ENCODE measurements at places on chromosomes 6 and 20.

- DNase-seq, result no peak
Measured at GRCh38 chr6:95127261-95127660, 450.1 kb upstream of the MANEA start.

- no peak for DNase-seq
Measured at GRCh38 chr20:15930311-15931305, 642.6 kb downstream of the KIF16B start.

- no peak for DNase-seq
Measured at GRCh38 chr6:29933955-29934354, 8.4 kb upstream of the HLA-A start.

GRCh38 chr6:45789238-45789637 lies 226.4 kb downstream of the CLIC5 start:
- no peak for DNase-seq

DNA sequence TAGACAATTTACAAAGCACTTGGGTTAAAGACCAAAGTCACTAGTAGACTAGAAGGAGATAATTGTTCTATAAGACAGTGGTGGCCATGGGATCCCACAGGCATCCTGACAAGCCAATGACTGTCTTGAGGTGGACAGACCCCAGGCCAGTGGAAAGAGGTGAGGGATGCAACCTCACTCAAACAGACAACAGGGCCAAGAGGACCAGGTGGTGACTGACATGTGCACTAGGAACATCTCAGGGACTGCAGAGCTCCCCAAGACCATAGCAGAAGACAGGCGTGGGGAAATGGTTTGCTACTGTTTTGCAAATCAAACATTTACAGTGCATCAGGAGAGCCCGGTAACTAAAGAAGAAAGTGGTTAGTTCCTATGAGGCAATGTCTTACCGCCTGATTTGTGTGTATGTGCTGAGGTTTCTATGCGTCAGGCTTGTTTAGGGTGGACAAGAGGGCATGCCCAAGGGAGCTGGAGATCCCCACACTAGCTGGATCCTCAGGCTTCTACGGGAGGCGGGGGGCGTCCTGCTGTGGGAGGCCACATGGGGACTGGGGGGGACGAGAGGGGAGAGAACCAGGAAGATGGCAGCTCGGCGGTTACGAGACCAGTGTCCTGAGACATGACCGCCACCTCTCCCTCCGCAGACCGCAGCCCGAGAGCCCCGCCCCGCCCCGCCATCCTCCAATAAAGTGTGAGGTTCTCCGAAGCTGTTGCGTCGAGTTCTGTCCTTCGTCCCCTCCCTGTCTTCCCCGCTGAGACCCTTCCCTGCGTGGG lies 623 bp upstream of the MRPS26 start:
- DNase-seq, result no peak

DNA sequence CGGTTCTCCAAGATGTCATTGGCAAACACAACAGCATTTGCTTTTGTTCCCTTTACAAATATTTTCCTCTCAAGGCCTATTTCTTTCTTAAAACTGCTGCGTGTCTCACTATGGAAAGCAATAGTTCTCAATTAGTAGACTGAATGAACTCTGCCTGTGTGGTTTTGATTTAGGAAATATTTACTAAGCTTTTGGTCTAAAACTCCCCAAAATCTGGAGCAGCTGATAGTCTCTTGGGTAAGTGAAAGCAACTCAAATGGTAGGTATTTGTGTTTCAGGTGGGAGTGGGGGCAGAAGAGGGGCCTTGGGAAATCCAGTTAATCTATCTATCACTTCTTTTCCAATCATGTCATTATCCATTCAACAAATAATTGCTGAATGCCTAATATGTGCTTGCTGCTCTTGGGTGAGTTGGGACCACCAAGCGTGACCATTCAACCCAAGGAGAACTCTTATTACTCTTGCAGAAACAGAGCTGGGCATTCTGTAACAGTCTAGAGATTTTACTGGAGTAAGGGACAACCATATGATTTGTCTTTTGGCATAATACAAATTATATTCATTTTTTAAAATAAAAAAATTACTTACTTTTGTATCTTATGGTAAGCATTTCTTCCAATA lies 33.2 kb upstream of the ADTRP start:
- DNase-seq, result no peak

- DNase-seq, result no peak
Measured at GRCh38 chr20:13105864-13106457, 97.2 kb downstream of the SPTLC3 start.

DNA sequence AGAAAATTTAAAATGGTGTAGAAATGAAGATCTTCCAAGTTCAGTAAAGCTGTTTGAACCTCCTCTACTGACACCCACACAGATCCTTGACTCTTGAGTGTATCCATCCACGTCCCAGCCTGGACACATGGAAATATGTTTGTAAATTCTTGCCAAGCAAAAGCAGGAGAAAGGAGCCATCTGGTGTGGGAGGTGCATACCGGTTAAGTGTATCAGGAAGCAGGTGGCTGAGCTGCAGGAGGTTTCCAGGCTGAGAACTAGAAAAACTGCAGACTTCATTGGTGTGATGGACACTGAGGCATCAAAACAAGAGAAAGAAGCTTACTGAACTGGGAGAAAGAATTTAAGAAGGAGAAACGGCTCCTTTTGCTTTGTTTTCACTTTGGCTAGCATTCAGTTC lies 229.9 kb upstream of the GRIK2 start:
- no peak for DNase-seq

DNA sequence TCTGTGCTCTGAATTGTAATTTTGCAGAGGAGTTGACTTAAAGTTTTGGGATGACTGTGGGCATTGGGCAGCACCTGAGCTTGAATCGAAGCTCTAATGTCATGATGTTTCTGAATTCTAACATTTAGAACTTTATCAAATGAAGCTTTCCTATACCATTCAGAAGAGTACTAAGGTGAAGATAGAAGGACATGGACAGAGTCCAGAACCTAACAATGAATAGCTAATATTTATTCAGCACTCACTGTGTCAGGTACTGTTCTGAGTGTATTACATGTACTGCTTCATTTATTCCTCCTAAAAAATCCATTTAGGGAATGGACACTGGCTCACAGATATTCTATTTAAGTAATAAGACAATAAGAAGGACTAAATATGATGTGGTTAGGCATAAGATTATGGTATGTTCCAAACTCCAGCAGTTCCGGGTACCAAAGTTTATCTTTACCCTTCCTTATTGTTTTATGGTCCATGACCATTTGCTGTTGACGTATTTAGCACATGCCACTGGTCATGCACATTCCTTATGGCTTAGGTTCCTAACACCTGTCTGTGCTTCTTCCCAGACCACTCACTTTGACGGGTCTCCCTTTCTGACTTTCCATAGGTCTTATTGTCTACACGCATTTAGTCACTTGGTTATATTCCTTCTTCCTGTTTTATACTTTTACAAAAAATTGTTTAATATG lies 20.3 kb downstream of the BCKDHB start:
- DNase-seq, result no peak

DNA sequence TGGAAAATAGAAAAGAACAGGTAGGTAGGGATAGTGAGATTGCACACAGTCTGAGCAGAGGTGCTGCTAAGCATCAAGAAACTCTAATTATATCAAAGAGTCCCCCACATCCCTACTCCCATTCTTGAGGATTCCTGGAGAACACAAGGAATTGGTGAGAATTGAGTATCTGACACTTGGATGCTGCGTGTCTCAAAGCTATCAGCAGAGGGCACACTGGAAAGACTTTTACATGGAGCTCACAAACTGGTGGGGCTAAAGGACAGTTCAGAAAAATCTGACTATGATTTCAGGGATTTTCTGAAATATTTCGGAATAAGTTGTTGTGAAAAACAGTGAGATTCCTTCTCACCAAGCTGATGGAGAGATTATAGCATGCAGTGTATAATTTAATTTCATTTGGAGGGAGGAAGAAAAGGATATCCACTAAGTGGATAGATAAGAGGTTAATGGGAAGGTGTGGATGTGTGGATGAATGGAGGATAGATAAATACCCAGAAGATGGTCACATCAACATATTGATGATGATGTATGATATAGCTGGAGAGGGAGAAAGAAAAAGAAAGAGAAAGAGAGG lies 215.4 kb upstream of the DEFB112 start:
- no peak for DNase-seq

GRCh38 chr6:162697872-162698403 lies 29.6 kb downstream of the PRKN start:
- DNase-seq, result no peak

DNA sequence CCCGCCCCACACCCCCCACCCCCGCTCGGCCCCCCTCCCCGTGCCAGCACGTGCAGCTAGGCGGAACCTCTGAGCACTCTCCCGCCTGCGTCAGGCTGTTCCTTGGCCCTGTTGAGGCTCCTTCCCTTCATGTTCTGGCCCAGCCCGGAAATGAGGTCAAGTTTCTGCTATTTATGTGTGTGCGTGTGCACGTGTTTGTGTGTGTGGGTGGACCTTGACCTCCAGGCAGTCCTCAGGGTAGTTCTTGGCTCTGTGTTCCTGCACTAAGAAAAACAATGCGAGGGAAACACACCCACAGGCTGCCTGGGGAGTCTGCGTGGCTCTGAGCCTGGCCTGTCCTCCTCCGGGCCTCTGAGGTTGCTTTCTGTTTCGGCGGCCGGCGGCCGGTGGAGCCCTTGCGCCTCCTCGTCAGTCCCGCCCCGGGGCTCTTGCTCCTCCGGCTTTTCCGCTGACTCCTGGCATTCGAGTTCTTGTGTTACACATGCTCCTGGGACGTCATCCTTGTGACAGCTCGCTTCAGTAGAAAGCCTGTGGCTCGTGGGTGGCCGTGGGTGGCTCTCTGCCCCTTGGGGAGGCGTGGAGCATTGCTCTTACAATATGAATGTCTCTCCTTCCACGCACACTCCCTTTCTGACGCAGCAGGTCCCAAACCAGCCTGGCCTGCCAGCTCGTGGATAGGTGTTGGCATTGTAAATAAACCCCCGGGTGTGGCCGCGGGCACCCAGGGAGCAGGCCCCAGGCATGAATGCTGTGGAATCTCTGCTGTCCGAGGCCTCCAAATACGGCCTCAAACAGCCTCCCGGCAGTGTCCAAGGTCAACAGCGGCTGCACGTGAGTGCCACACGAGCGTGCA lies 10.0 kb downstream of the SLCO4A1 start:
- peak; percentile 64 for DNase-seq

DNA sequence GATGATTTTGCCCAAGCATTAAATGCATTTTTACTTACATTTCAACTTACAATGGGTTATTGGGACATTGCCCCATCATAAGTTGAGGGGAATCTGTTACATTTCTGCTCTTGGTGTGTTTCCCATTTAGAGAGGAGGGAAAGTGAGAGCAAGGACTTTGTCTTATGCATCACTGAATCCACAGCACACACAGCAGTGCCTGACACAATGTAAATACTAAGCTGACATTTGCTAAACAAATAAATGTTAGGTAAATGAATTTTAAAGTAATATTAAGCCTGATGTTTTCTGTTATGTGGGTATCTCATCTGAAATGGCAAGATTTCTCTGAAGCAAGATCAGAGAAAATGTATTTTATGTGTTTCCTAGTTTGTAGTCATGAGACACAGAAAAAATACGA lies 143.6 kb upstream of the STXBP5 start:
- no peak for DNase-seq

DNA sequence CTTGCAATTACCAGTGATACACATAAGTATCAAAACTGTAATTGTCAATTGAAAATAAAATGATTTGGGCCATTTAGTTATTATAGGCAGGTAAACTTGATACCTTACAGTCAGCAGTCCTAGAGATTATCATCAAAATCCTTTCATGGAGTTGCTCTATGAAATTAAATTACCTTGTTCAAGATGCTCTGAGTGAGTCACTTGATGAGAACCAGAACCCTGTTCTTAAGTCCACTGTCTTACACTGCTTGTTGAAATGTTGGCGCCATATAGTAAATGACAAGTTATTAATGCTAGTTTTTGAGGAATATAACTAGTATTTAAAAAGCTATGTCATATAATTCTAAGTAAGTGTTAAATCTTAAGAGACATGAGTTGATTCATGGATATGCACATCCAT lies 37.2 kb upstream of the BAG2 start:
- no peak for DNase-seq

DNA sequence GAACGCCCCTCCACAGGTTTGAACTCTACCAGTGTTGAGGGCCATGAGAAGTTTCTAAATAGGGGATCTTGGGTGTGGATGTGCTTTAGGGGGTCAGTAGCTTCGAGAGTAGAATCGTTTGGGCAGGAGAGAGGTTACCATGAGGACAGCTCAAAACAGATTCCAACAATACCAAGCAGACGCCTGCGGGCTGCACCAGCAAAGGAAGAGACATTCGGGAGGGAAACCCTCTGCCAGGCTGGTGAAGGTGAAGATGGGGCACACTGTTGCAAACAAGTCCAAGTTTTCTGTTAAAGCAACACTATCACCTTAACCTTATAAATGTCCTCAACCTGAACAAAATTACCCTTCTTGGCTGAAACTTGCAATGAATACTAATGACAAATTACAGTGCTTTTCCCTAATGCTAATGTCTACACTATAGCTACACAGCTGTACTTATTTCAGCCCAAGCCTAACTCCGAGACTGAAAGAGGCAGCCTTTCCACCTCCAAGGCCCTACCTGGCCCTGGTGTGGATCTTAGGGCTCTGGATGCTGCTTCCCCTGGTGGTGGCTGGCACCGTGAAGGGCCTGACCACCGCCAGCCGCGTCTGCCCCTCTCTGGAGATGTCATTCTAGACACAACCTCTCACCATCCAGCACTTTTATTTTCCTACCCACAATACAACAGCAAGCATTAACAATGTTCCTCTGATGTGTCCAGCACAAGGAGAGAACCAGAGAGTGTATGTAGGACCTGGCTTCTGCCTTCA lies 80.1 kb downstream of the DLL1 start:
- DNase-seq, result peak; percentile 39

DNA sequence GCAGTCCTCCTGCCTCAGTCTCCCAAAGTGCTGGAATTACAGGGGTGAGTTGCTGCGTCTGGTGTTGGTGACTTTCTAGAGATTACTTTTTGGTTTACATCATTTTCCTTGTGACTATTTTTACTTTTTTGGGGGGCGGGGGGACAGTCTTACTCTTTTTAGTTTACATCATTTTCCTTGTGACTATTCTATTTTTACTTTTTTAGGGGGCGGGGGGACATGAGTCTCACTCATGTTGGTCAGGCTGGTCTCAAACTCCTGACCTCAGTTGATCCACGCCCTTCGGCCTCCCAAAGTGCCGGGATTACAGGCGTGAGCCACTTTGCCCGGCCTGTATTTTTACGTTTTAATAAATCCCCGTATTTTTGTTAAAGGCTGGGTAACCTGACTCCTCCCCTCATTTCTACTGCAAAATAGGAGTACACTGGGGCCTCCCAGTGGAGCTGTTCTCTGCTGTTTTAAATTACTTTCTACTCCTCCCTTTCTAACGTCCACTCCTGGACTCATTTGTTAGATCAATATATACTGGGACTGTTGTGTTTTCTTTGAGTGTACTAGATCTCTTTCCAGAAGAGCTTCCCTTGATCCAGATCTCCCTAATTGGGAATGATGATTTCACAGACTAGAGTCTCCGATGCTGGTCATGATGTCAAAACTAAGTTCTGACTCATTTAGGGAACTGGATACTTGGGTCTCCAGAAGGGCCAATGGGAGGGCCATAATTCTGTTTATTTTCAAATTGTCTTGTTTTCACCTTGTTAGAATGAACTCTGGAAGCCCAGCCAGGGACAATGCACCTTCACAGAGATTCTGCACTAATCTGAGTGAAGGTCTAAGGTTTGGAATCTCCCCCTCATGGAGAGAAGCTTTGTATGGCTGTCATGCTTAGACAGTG lies 9.2 kb downstream of the HSPA1B start:
- DNase-seq, result no peak

- no peak for DNase-seq
Measured at GRCh38 chr6:166598441-166599138, 12.1 kb upstream of the RAMACL start.
